ENCODE measurements at places on chromosomes 2 and 18. TPM values are rescaled to one million over a fixed set of nuclear protein-coding genes. Genes with fewer than 3 reads are reported as not detected.

ASB18 gene
- not detected for total RNA-seq

CD226 gene
- 0.95 TPM for total RNA-seq

CFAP65 gene
- 0.33 TPM for total RNA-seq

CNGA3 gene
- not detected for total RNA-seq

GRCh38 chr18:79559436-79559835 is 120.2 kb upstream of the CTDP1 start:
- peaks cover 4% of the 10 kb centered on the region for H3K27me3 ChIP-seq
- no peak for DNase-seq
- H3K4me1 ChIP-seq = no peaks in the 10 kb centered on the region
- no peak overlapping the region for H3K4me3 ChIP-seq
- H3K27ac ChIP-seq = no peak overlapping the region

DNA sequence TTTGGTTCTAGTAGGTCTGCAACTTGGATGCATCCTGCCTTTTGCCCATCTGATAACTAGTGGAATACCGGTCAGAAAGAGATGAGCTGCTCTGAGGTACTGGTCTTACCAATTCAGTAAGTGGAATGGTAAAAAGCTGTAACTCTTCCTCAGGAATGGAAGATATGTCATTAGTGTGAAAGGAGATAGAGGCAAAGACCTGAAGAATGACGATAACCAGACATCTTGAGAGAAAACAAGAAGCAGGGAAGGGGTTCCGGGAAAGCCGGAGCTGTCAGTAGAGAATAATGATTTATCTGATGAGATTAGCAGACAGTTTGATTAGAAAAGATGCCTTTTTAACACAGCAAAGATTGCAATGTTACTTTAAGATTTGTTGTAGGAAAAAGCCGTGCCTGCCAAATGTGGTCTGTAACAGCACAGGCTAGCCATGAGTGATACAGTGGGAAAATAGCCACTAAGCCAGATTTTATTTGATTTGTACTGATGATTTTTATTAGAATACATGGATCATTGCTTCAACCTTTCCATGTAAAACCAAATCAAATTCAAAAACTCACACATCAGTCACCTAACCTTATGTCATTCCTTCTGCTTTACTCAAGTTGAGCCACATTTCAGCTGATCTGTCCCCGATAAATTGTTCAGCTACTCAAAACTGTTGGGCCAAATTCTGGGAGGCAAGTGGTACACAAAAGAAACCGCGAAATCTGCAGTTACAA is 110.0 kb downstream of the TCF4 start:
- DNase-seq = no peak
- H3K4me3 ChIP-seq = peak overlapping the region; percentile 37
- no peak overlapping the region for H3K27ac ChIP-seq

GRCh38 chr18:77124452-77124922 is 8.1 kb downstream of the MBP start:
- DNase-seq = no peak
- H3K4me3 ChIP-seq = peak overlapping the region; percentile 22
- H3K27me3 ChIP-seq = no peaks in the 10 kb centered on the region
- H3K36me3 ChIP-seq = no peaks in the 10 kb centered on the region
- peaks cover 99% of the 10 kb centered on the region for H3K4me1 ChIP-seq
- peak overlapping the region; percentile 97 for H3K27ac ChIP-seq

DNA sequence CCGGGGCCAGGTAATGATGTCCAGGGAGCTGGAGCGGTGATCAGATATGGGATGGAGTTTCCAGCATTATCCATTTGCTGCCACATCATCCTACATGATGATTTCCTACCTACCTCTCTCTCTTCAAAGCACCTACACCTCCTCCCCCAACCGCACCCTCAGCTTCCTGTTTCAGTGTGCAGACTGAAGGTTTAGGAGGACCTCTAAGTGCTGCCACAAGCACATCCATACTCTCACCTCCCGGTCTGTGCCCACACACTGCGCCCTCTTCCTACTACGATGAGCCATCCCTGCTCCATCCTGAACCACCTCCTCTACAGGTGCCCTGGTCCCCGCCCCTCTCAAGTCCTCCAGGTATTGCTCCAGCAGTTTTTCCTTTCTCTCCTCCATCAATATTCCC is 123.7 kb downstream of the ALPK2 start:
- DNase-seq = no peak
- H3K27me3 ChIP-seq = no peaks in the 10 kb centered on the region
- no peaks in the 10 kb centered on the region for H3K36me3 ChIP-seq
- no peak overlapping the region for H3K27ac ChIP-seq
- no peak overlapping the region for H3K4me3 ChIP-seq

- no peak overlapping the region for H3K27ac ChIP-seq
- no peak for DNase-seq
- no peak overlapping the region for H3K4me3 ChIP-seq
- no peaks in the 10 kb centered on the region for H3K27me3 ChIP-seq
- no peaks in the 10 kb centered on the region for H3K4me1 ChIP-seq
- no peaks in the 10 kb centered on the region for H3K36me3 ChIP-seq
Measured at GRCh38 chr2:216934151-216934550, 74.3 kb upstream of the TNP1 start.

DNA sequence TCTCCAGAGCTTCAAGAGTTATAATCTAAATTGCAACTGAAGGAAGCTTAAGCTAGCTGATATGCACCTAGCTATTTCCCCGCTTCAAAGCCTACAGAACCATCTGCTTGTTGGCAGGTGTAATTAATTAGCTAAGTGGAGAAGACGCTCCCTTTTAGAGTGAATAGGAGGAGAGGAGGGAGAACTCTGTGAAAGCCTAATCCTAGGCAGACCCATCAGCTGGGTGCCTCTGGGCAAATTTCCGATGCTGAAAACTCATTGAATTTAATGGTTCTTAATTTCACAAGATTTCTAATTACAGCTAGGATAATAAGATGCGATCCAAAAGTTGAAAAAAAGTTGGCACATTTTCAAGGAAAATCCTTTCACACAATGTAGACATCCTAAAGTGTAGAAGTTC is 735.9 kb downstream of the ERBB4 start:
- DNase-seq = no peak
- H3K4me1 ChIP-seq = no peaks in the 10 kb centered on the region
- no peaks in the 10 kb centered on the region for H3K27me3 ChIP-seq
- no peak overlapping the region for H3K27ac ChIP-seq
- no peaks in the 10 kb centered on the region for H3K36me3 ChIP-seq
- H3K4me3 ChIP-seq = no peak overlapping the region

DNA sequence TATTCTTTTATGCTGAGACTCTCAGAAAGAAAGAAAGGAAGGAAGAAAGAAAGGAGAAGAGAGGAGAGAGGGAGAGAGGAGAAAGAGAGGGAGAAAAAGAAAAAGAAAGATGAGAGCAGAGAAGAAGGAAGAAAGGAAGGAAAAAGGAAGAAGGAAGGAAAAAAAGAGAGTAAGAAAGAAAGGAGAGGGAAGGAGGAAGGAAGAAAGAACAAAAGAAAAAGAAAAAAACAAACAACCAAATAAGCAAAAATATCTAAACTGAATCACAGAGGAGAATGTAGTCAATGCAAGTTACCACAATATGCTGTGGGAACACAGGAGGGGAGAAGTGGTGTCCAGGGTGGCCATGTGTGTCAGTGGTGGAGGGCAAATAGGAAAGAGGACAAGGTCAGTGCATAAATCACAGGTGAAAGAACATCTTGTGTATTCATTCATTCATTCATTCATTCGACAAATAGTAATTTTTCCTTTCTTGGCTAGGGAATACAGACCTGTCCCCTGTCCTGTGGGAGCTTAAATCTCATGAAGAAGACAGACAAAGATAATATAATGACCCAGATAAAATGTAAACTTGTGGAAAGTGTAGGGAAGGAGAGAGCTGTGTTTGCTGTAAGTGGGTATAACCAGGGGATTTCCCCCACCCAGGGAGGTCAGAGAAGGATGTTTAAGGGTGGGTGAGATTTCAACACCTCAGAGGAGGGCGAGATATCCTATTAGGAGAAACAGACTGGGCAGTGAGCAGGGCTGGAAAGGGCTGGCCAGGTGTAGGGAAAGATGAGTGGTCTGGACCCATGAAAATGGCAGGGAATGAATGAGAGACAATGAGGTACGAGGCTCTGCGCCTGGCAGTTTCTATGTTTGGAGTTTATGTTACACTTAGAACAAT is 50.7 kb downstream of the IL1R2 start:
- H3K4me3 ChIP-seq = no peak overlapping the region
- H3K4me1 ChIP-seq = no peaks in the 10 kb centered on the region
- H3K36me3 ChIP-seq = no peaks in the 10 kb centered on the region
- peaks cover 9% of the 10 kb centered on the region for H3K27me3 ChIP-seq

DNA sequence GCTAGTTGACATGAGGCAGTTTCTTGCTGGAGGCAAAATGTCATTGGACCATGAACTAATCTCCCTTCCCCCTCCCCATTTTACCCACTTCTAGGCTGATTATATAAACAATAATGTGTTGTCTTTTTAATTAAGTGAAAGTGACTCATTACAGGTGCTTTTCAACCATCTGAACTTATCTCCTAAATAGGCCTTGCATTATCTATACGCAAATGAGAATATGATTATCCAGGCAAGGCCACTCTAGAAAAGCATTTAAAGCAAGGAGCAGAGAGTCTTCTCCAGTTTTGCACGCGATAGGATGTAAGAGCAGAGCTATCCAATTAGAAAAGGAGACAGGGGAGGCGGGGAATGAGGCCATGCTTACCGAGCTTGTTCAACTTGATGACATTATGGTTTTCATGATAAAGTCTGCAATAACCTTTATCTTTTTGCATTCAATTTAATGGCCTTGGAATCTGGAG is 286.1 kb upstream of the SIX3 start:
- no peaks in the 10 kb centered on the region for H3K27me3 ChIP-seq
- DNase-seq = no peak
- H3K36me3 ChIP-seq = no peaks in the 10 kb centered on the region
- no peak overlapping the region for H3K27ac ChIP-seq
- no peaks in the 10 kb centered on the region for H3K4me1 ChIP-seq

Data from Panc1 (cell line).